ENCODE measurements at places on chromosomes 16 and 17. TPM values are rescaled to one million over a fixed set of nuclear protein-coding genes. Genes with fewer than 3 reads are reported as not detected.

PRM1 gene
- not detected for polyA plus RNA-seq

SRL gene
- polyA plus RNA-seq = not detected

CD79B gene
- not detected for polyA plus RNA-seq

MC1R gene
- 4.0 TPM for polyA plus RNA-seq

DNA sequence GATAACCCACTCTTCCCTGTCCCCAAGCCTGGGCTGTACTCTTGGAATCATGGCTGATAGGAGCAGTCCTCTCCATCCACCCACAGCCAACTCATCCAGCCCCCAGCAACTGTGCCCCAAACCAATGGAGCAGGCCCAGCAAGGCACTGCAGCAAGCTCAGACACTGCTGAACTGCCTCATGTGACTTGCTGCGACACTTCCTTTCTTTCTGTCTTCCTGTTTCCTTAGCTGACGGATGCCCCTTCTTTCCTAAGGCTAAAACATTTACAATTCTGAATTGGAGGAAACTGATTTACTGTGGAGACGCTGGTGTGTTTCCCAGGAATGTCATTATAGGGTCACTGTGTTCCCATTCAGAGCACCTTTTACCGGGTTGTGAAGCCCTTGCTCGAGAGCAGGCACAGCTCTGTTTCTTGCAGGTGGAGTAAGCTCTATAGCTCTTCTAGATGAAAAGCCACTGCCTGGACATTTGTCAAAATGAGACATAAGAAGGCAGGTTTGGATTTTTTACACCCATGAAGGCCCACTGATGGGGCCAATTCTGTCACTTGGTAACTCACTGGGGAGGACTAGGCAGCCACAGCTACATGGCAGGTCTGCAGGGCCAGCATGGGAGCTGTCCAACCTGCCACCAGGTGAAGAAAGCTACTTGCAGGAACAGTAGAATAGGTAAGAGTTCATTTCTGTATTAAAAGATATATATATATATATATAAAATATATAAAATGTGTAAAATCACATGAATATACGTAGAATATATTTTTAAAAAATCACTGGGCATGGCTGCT, 27.4 kb downstream of the TMEM11 start:
- DNase-seq = no peak

DNA sequence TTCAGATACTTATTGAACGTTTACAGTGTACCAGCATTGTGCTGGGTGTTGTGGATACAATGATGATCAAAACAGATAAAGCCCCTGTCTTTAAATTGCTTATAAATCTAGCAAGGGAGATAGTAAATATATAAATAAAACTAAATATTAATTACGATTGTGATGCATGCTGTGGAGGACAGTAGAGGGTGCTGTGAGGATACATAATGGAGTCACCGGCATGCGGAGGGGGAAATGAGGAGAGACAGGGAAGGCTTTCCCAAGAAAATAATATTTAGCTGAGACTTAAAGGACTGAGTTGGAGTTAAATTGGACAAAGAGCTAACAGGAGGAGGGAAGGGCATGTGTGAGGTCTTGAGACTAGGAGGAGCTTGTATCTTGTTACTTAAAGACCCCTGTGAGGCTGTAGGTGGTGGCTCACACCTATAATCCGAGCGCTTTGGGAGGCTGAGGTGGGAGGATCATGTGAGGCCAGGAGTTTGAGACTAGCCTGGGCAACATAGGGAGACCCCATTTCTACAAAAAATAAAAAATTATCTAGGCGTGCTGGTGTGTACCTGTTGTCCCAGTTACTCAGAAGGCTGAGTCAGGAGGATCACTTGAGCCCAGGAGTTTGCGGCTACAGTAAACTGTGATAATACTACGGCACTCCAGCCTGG, 2.4 kb downstream of the DHRS7B start:
- peak; percentile 84 for DNase-seq

GRCh38 chr17:1002412-1002753, 5.5 kb downstream of the TIMM22 start:
- peak; percentile 47 for DNase-seq

GRCh38 chr16:84268291-84269040, 26.2 kb upstream of the WFDC1 start:
- DNase-seq = no peak

GRCh38 chr16:84917492-84917891, 93.8 kb downstream of the ZDHHC7 start:
- no peak for DNase-seq

GRCh38 chr17:58755577-58756245, at the start of gene PPM1E:
PPM1E (plus strand) TSS chr17:58755854.
- DNase-seq = peak; percentile 63

DNA sequence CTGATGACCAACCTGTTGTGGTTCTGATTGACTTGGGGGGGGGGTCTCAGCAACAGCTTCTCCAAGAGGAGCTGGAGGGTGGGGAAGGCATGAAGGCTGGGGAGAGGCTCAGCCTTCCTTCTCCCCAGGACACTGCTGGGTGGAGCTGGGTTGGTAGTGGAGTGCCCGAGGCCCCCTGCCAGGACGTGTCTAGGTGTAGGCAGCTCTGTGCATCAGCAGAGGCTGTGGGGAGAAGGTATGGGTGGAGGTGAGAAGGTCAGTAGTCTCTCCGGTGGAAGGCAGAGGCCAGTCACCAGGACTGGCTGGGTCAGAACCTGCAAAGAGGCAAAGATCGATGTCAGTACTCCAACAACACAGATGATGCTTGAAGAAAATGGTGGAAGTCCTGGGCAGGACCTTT, 3.9 kb downstream of the CHAD start:
- no peak for DNase-seq
